Activated naive CD8-positive, alpha-beta T cell treated with anti-CD3 and anti-CD28 coated beads, Interleukin-2, amount 10 ng/mL, durations not matched to agents 7 days and 5 days (primary cell): ENCODE measurements at places on chromosomes 3 and 15. TPM values are rescaled to one million over a fixed set of nuclear protein-coding genes. Genes with fewer than 3 reads are reported as not detected.
A peak's percentile ranks its signal among the peaks of the same experiment; 100 is the strongest.

- no peak overlapping the region for H3K27ac ChIP-seq
- DNase-seq, result no peak
- no peaks in the 10 kb centered on the region for H3K27me3 ChIP-seq
- no peaks in the 10 kb centered on the region for H3K36me3 ChIP-seq
Observed at GRCh38 chr3:18245721-18246120, 179.4 kb downstream of the SATB1 start.

- H3K27me3 ChIP-seq, result peaks cover 4% of the 10 kb centered on the region
- H3K4me3 ChIP-seq, result no peak overlapping the region
- H3K36me3 ChIP-seq, result no peaks in the 10 kb centered on the region
- H3K4me1 ChIP-seq, result no peaks in the 10 kb centered on the region
Observed at GRCh38 chr3:16148783-16149182, 25.7 kb upstream of the GALNT15 start.

GRCh38 chr3:129336093-129336706 is 57.5 kb downstream of the HMCES start:
- no peak for DNase-seq
- H3K36me3 ChIP-seq, result no peaks in the 10 kb centered on the region
- H3K4me3 ChIP-seq, result no peak overlapping the region
- H3K4me1 ChIP-seq, result no peaks in the 10 kb centered on the region
- no peak overlapping the region for H3K27ac ChIP-seq

DNA sequence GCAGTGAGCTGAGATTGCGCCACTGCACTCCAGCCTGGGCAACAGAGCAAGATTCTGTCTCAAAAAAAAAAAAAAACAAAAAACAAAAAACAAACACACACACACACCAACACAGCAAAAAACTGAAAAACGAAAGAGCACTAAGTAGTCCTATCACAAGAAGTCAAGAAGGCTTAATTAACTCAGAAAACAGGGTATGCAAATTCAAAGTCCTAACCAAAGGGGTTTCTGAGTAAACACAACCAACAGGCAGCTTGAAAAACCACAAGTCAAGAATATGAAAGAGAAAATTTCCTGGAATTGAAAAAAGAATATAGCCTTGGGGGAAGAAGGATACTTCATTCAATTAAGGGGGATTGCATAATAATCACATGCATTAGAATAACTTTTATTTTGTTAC is 37.7 kb upstream of the PARP14 start:
- peak overlapping the region; percentile 70 for H3K4me3 ChIP-seq
- DNase-seq, result no peak
- H3K27me3 ChIP-seq, result peaks cover 12% of the 10 kb centered on the region
- peaks cover 29% of the 10 kb centered on the region for H3K4me1 ChIP-seq
- peaks cover 29% of the 10 kb centered on the region for H3K36me3 ChIP-seq

- H3K4me3 ChIP-seq, result no peak overlapping the region
- H3K4me1 ChIP-seq, result peaks cover 5% of the 10 kb centered on the region
- H3K36me3 ChIP-seq, result no peaks in the 10 kb centered on the region
- H3K27me3 ChIP-seq, result peaks cover 13% of the 10 kb centered on the region
- DNase-seq, result no peak
- H3K27ac ChIP-seq, result no peak overlapping the region
Observed at GRCh38 chr15:48363474-48363873, 32.2 kb downstream of the DUT start.

Gene FILIP1L
- 2.4 TPM for total RNA-seq

Gene SOX2
- total RNA-seq, result not detected

DNA sequence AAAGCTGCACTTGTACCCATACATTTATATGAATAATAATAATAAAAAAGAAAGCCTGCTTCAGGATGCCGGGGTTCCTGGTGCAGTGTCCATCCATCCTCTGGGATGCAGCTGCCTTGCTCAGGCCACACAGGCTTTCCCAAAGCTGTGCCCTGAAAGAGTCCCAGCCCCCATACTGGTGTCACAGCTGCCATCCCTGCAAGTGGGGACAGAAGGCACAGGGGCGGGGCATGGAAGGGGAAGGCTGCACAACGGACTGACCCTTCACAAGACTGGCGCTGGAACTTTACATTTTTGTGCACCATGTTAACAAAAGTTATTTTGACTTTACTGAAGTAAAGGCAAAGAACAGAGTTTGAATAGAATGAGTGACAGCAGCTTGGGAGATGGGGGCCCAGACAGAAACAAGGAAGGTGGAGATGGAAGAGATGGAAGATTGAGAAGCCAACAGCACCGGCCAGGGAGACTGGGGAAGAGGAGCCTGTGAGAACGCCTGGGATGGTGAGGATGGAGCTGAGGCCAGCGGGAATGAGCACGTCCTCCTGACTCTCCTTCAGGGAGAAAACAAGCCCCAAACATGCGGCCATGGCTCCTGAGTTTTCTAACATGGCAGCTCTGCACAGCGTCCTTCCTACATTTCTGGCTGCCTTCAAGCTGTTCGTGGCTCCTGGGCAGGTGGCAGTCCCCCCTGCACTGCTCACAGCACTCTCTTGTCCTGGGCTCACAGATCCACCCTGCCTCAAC is 73.1 kb downstream of the ABTB1 start:
- peaks cover 3% of the 10 kb centered on the region for H3K4me1 ChIP-seq
- H3K27me3 ChIP-seq, result peaks cover 9% of the 10 kb centered on the region
- no peak overlapping the region for H3K27ac ChIP-seq

GRCh38 chr3:48112813-48113212 is 75.4 kb downstream of the CDC25A start:
- peak overlapping the region; percentile 86 for H3K27ac ChIP-seq
- peak overlapping the region; percentile 66 for H3K4me3 ChIP-seq
- no peaks in the 10 kb centered on the region for H3K36me3 ChIP-seq
- peaks cover 4% of the 10 kb centered on the region for H3K27me3 ChIP-seq

Gene CAMKV
- total RNA-seq, result not detected

- no peaks in the 10 kb centered on the region for H3K27me3 ChIP-seq
- H3K36me3 ChIP-seq, result no peaks in the 10 kb centered on the region
- H3K27ac ChIP-seq, result no peak overlapping the region
- H3K4me1 ChIP-seq, result no peaks in the 10 kb centered on the region
Observed at GRCh38 chr15:35886765-35887164, 340.8 kb upstream of the DPH6 start.

Gene ECE2
- total RNA-seq, result not detected

DNA sequence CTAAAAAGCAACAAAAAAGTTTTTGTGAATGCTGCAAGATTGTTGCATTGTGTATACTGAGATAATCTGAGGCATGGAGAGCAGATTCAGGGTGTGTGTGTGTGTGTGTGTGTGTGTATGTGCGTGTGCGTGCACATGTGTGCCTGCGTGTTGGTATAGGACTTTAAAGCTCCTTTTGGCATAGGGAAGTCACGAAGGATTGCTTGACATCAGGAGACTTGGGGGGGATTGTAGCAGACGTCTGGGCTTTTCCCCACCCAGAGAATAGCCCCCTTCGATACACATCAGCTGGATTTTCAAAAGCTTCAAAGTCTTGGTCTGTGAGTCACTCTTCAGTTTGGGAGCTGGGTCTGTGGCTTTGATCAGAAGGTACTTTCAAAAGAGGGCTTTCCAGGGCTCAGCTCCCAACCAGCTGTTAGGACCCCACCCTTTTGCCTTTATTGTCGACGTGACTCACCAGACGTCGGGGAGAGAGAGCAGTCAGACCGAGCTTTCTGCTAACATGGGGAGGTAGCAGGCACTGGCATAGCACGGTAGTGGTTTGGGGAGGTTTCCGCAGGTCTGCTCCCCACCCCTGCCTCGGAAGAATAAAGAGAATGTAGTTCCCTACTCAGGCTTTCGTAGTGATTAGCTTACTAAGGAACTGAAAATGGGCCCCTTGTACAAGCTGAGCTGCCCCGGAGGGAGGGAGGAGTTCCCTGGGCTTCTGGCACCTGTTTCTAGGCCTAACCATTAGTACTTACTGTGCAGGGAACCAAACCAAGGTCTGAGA is 4.7 kb downstream of the BHLHE40 start:
- H3K36me3 ChIP-seq, result peaks cover 64% of the 10 kb centered on the region
- DNase-seq, result peak; percentile 62
- H3K4me3 ChIP-seq, result peak overlapping the region; percentile 98
- H3K27me3 ChIP-seq, result no peaks in the 10 kb centered on the region
- peak overlapping the region; percentile 99 for H3K27ac ChIP-seq
- H3K4me1 ChIP-seq, result peaks cover 42% of the 10 kb centered on the region

Gene LINS1
- 38.6 TPM for total RNA-seq

GRCh38 chr3:133855772-133856171 is 39.9 kb downstream of the RAB6B start:
- H3K36me3 ChIP-seq, result no peaks in the 10 kb centered on the region
- no peak for DNase-seq
- H3K4me1 ChIP-seq, result peaks cover 10% of the 10 kb centered on the region
- H3K27ac ChIP-seq, result no peak overlapping the region

Gene RSRC1
- total RNA-seq, result 42.9 TPM

Gene ADAMTS7
- total RNA-seq, result 0.14 TPM

GRCh38 chr15:31304751-31305365 is 21.8 kb upstream of the KLF13 start:
- H3K4me3 ChIP-seq, result no peak overlapping the region
- peaks cover 30% of the 10 kb centered on the region for H3K4me1 ChIP-seq
- H3K27ac ChIP-seq, result no peak overlapping the region
- H3K36me3 ChIP-seq, result no peaks in the 10 kb centered on the region
- no peak for DNase-seq

GRCh38 chr3:58272891-58273290 is 33.2 kb upstream of the RPP14 start:
- H3K27me3 ChIP-seq, result no peaks in the 10 kb centered on the region
- H3K36me3 ChIP-seq, result peaks cover 17% of the 10 kb centered on the region
- H3K4me1 ChIP-seq, result no peaks in the 10 kb centered on the region
- no peak overlapping the region for H3K4me3 ChIP-seq
- no peak for DNase-seq

GRCh38 chr3:8550611-8551010 is 49.0 kb downstream of the LMCD1 start:
- no peaks in the 10 kb centered on the region for H3K27me3 ChIP-seq
- H3K36me3 ChIP-seq, result no peaks in the 10 kb centered on the region
- H3K27ac ChIP-seq, result no peak overlapping the region
- DNase-seq, result no peak

DNA sequence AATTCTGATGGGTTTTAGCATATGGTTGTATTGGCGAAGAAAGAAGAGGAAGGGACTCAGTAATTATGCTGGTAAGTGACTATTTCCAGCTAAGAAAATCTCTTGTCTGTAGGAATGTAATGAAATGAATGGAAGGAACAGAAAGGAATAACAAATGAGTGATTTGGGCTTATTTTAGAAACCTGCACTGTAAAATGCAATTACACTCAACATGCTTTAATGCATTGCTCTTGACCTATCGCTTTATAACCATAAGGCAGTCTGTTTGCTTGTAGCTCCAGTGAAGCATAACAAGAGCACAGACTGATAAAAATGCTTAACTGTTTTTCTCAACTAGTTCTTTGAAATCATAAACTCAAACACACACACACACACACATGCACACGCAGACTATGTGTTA is 549.0 kb downstream of the ROBO2 start:
- no peak for DNase-seq
- no peaks in the 10 kb centered on the region for H3K36me3 ChIP-seq
- no peak overlapping the region for H3K4me3 ChIP-seq
- no peaks in the 10 kb centered on the region for H3K4me1 ChIP-seq
- no peak overlapping the region for H3K27ac ChIP-seq
- no peaks in the 10 kb centered on the region for H3K27me3 ChIP-seq

DNA sequence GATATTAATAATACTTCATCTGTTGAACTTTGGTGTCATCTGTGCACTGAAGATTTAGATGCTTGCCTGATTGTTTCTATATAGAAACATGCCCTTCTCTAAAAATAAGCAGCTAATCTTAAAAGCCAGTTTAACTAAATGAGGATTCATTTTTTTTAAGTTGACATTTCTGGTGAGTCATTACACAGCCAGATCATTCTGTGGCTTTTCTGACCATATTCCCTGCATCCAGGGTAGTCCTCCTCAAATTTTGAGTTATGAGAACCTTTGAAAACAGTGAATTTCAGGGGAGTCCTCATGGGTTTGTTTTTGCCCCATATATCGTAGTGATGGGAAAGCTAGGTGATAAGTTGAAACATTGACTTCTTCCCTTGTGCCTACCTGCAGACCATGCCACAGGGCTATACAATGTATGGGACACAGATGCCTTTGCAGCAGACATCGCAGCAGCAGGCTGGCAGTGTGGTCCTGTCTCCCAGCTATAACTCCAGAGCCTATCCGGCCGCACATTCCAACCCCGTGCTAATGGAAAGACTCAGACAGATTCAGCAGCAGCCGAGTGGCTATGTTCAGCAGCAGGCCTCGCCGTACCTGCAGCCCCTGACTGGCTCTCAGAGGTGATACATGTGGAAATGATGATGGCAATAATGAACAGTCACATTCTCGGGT is 26.5 kb upstream of the P2RY12 start:
- no peak for DNase-seq
- H3K27me3 ChIP-seq, result peaks cover 6% of the 10 kb centered on the region
- no peaks in the 10 kb centered on the region for H3K36me3 ChIP-seq
- H3K27ac ChIP-seq, result no peak overlapping the region

DNA sequence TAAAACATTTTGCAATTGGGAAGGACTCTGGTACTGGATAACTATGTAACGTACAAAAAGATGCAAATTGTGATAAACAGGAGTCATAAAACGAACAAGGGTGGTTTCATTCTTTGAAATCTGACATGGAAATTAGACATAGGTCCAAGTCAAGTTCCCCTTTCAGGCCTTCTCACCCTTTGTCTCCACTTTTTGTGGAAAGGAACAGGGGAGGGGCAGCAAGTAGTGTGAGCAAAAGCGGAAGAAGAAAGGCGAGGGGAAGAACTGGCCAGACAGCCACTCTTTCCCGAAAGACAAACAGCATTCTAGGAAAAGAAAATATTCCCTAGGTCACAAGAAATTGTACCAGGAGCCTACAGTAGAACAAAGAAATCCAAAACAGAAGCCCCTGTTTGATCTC is 52.6 kb downstream of the MCF2L2 start:
- no peaks in the 10 kb centered on the region for H3K27me3 ChIP-seq
- H3K4me1 ChIP-seq, result peaks cover 4% of the 10 kb centered on the region
- no peak overlapping the region for H3K4me3 ChIP-seq
- no peak for DNase-seq

DNA sequence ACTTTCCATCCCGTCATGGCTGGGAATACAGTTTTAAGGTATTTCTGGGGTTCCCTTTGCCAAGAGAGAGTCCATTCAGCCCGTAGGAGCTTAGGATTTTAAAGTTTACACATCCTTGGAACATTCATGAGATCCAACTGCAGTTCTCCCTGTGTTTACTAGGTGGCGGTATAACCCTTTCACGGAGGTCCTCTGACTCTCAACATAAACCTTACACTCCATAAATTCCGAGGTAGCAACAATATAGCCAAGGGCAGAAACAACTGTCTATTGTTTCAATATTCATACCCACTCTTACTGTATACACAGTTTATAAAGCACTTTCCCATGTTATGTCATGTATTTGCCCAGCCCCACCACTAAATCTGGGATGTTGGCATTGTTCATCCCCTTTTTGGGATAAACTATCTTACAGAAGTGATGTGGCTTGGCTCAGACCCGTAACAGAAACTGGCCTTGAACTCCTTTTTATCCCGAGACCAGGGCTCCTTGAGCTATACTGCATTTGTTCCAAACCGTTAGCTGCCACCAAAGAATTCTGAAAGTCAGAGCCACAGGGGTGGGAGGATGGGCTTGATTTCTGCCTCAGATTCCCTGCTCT is 69.2 kb upstream of the COL6A5 start:
- peaks cover 11% of the 10 kb centered on the region for H3K27me3 ChIP-seq
- H3K4me3 ChIP-seq, result no peak overlapping the region
- no peak for DNase-seq
- H3K36me3 ChIP-seq, result no peaks in the 10 kb centered on the region
- no peak overlapping the region for H3K27ac ChIP-seq
- no peaks in the 10 kb centered on the region for H3K4me1 ChIP-seq
